ENCODE measurements at places on chromosomes 1 and 21.

GRCh38 chr1:93605812-93606512 is 75.7 kb downstream of the BCAR3 start:
- no peak for DNase-seq

- no peak for DNase-seq
Observed at GRCh38 chr1:233496993-233497392, 116.9 kb upstream of the KCNK1 start.

DNA sequence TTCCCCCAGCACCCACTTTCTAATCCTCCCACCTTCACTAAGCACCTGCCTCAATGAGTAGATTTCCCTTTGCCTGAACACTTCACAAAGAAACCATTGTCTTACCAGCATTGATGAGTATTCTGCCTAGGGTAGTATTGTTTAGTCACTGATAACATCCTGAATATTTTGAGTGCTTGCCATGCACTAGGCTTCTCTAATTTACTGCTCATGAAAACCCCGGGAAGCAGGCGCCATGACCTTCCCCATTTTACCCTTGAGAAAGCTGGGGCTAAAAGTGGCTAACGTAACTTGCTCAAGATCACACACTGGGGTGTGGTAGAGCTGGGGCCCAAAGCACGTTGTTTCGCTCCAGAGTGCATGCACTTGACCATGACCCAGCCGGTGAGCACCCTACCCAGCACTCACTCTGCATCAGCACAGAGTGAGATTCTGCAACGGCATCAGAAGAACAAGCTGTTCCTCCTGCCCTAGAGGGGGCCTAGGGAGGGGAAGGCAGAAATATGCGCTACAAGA is 10.6 kb upstream of the F3 start:
- DNase-seq = no peak

GRCh38 chr1:215076322-215076721 is 6.2 kb upstream of the KCNK2 start:
- DNase-seq = no peak
